CD4-positive, alpha-beta T cell treated with Interleukin-2 at 100 ng/mL for 4 hours (primary cell): ENCODE measurements at places on chromosomes 7 and 10.
A peak's percentile ranks its signal among the peaks of the same experiment; 100 is the strongest.

- peak; percentile 59 for DNase-seq
Measured at GRCh38 chr10:86400705-86401587, 34.4 kb upstream of the GRID1 start.

GRCh38 chr7:1693991-1694524, 24.0 kb downstream of the ELFN1 start:
- DNase-seq, result no peak

GRCh38 chr7:100159099-100159623, 638 bp upstream of the TRAPPC14 start:
- DNase-seq, result no peak

DNA sequence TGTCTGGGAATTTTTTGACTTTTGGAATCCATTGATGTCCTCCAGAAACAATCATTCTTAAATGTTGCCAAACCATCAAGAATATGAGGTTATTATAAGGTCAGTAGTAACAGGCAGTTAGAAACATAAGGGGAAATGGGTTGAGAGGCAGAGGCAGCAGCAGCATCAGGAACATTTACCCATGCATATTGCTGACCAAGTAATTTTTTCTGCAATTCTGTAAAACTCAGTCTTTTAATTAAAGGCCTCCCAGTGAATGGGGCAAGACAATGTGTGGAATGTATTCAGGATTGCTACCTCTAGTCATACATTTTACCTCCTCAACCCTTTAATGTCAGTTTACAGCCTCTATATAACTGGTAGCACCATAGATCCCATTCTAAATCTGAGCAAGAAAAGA, 66.5 kb upstream of the SKAP2 start:
- no peak for DNase-seq

- no peak for DNase-seq
Measured at GRCh38 chr10:3107426-3107961, 40.1 kb downstream of the PFKP start.

DNA sequence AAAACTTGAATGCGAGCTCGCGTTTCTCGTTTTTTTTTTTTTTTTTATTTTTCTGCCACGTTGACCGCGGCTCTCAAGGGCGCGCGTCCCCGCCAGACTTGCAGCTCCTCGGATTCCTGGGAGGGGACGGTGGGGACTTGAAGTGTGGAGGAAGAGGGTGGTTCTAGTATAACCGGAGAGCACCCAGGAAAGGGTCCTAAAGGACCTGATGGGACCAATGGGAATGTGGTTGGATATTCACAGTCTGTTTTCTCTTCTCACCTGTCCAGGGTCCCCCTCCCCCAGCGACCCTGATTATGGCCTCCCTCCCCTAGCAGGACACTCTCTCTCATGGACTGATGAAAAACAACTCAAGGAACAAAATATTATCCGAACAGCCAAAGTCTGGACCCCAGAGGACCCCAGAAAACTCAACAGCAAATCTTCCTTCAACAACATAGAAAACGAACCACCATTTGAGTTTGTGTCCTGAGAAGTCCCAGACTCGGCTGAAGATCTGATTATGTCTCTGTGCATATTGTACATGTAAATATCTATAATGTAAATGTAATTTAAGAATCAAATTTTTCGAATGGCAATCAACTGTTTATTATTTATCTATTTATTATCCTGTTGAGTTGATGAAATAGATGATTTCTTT, 1.4 kb downstream of the PTF1A start:
- no peak for DNase-seq

GRCh38 chr7:21572331-21573313, 29.8 kb downstream of the DNAH11 start:
- DNase-seq, result no peak

GRCh38 chr10:86107131-86107530, 259.5 kb downstream of the GRID1 start:
- DNase-seq, result no peak

DNA sequence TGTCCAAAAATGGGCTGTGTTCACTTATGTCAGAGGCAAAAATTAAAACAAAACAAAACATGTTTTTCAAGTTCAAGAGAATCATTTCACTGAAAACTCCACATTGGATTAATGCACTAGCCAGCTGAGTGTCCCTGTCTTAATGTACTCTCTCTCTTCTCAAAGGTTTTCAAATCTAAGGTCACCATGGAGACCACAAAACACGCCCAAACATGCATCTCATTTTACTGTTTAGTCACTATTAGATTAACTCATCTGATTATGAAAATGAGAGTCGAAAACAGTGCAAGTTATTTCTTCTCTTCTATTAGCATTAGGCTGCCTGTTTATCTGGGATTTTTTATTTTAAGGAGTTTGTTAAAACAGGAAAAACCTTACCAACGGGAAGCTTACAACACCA, 70.8 kb upstream of the ASAH2 start:
- DNase-seq, result peak; percentile 27

DNA sequence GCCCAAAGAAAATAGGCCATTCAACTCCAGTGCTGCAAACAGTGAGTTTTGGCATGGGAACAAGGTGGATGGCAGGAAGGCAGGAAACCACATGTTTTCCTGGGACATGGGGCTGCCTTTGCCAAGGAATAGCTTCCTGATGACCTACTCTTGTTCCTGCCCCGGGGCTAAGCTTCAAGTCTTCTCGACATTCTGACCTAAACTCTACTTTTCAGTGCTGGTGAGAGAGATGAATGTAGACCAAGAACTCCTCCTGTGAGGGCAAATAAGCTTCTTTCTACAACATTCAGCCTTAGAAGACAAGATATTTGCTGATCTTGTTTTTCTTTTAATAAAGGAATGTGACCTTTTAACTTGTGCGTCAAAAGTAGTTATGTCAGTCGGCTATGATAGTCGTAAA, 199.0 kb downstream of the GPR37 start:
- DNase-seq, result no peak

DNA sequence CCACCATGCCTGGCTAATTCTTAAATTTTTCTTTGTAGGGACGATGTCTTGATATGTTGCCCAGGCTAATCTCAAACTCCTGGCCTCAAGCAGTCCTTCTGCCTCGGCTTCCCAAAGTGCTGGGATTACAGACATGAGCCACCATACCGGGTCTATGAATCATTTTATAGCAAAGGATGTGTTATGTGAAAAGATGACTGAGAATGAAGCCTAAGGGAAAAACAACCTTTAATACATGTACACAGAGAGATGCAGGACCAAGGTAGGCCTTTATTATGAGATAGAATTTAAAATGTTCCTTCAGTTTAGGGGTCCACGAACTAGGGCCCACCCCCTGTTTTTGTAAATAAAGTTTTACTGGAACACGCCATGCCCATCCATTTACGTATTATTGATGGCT, 41.0 kb downstream of the UBE2H start:
- no peak for DNase-seq

DNA sequence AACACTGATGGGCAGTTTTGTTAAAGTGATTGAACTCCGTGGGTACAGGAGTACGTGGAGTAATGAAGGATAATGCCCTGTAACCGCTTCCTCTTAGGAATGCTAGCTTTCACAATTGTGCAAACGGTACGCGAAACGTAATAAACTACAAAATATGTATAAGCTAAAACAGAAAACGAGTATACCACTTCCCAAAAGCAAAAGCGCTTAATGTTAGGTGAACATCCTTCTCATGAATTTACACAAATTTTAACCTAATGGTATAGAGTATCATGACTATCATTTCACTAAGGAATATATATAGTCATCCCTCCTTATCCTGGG, 395 bp upstream of the ZNF25 start:
- DNase-seq, result no peak

DNA sequence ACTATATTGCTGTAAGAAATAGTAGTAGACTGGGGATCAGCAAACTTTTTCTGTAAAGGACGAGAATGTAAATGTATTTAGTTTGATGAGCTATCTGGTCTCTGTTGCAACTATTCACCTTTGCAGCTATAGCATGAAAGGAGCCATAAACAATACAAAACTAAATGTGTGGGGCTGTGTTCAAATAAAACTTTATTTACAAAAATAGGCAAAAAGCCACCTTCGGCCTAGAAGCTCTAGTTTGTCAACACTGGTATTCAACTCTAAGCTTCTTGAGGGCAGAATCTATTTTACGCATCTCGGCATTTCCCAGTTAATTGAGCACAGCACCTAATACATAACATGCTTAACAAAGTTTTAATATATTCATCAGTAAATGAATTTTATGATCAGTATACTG, 181.4 kb downstream of the SEMA3E start:
- no peak for DNase-seq
